Calu3 (cell line): ENCODE measurements at places on chromosomes 5 and 9.

GRCh38 chr5:151067632-151068432 is 13.0 kb downstream of the TNIP1 start:
- no peak for DNase-seq

DNA sequence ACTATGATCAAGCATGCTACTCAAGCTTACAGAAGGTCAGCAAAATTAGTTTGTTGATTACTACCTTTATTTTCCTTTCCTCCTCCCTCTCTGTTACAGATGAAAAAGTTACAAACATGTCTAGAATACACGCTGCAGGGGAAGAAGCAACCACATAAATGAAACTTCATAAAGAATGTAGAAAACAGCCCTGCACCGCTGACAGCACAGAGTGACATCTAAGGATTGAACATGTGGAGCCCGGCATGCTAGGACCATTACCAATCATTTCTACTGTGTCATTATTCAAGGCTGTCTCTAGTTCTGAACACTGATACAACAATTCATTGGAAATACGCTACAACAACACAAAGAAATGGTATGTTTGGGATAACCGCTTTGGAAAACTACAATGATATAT is 261.1 kb downstream of the MLLT3 start:
- no peak for DNase-seq

- no peak for DNase-seq
These were observed 243.3 kb upstream of the ACTBL2 start for GRCh38 chr5:57725658-57726504.

DNA sequence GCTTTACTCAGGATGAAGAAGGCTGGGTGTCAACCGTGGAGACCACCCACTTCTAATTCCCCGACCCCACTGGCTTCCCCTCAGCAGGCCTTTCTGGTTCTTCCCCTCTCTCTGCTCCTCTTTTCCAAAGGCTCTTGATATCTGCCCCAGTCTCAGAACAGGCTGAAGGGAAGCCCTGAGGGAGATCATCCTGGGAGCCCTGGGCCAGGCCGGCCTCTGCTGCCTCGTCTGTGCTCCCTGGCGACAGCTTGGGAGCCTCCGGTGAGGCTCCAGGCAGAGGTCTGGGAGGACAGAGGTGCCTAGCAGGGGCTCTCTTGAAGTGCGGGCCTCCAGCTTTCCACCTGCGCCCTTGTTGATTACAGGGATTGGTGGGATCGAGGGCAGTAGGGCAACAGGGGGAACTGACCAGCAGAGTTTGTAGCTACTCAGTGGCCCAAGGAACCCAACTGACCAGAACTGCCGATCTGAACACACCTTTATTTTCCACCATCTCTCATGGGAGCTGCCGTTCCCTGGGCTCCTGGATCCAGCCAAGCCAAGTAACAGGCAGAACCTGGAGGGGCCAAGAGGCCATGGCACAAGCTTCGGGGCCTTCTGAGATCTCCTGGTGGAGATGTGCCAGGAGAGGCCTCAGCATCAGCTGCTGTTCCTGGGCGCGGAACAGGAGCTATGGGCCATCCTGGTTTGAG is 198.5 kb downstream of the CACNA1B start:
- DNase-seq: no peak

- DNase-seq: no peak
These were observed 49.0 kb downstream of the NDUFAF2 start for GRCh38 chr5:60993875-60994571.
